GM18507 (cell line): ENCODE measurements at places on chromosomes 5 and 9.
A peak's percentile ranks its signal among the peaks of the same experiment; 100 is the strongest.

- DNase-seq = peak; percentile 69
Measured at GRCh38 chr9:93058355-93059010, at the start of gene SUSD3. Gene SUSD3 (plus strand): TSS chr9:93058701. CDS start chr9:93058743, 42 bp downstream.

DNA sequence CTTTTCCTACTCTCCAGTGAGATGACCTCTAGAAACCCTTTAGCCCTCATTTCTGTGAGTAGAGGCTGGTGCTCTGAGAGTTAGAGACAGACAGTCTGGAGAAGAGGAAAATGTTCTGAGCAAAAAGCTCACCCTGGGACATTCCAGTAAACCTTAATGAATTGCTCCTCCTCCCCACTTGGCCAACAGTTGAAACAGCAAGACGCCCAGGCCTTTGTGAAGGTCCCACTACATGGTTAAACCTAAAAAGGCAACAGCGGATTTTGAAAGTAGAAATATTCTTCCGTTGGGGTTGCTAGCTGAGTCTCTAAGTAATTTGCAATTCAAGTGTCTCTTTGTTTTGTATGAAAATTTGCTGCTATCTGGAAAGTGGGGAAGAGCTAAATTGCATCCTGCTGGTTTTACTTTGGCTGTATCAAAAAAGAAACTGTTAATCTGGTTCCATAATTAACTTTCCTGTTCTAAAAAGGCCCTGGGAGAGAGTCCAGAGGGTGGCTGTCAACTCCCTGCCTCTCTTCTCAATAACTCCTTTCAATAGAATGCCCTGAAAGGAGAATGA is 63.8 kb downstream of the ATP10B start:
- no peak for DNase-seq

DNA sequence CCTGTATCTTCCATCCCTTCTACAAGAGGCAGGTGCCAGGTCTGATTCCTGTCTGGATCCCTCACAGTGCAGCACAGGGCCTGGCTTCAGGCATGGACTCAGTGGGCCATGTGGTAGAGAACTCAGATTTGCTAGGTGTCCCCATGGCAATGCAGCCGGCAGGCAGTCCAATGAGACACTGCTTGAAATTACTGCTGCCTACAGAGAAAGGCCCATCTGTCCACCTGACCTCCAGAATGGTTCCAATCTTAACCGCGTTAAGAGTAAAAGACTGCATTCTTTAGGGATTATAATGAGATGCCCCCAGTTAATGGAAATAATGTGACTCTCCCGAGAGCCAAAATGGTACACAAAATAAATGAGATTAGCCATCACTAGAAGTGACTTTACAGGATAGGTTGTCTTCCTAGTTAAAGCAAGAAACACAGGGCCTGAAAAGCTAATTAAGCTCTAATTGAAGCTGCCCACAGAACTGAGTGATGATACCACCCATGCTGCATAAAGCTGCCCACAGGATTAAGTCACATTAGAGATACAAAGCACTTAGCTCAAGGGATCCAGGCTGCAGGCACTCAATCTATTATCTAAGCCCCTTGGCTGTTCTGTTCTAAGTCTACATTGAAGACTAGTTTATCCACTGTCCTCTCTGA is 11.4 kb downstream of the FAM193B start:
- DNase-seq = no peak

DNA sequence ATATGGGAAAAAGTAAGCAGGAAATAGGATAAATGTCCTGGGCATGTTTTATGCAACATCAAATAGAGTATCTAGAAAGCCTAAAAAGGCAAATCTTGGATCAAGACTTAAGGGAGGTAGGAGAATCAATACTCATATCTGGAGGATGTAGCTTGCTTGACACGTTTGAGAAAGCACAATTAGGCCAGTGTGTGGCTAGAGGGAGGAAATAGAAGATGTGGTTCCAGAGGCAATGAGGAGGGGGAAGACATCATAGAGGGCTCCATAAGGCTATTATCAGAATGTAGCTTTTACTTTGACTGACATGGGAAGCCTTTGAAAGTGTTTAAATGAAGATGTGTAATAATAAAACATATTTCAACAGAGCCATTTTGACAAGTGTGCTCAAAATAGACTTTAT is 200.7 kb upstream of the CDH12 start:
- no peak for DNase-seq

GRCh38 chr5:174056064-174056847 is 10.8 kb downstream of the NSG2 start:
- DNase-seq = no peak

- DNase-seq = no peak
Measured at GRCh38 chr5:165877475-165877874, 2372.1 kb downstream of the MAT2B start.

DNA sequence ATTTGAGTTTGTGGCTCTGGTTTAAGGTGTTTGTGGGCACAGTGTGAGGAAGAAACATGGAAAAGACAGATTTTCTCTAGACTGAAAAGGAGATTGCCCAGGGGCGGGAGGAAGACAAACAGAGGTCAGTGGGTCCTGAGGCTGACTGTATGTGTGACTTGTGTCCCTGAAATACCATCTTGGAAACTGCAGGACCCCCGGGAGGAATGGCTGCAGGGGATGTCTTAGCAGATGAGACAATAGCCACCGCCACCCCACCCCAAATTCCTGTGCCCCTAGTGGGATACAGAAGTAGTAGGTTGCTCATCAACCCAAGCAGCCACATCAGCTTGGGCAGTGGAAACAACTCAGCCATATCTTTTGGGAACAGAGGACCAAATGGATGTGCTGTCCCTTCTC is 1.7 kb upstream of the PSAT1 start:
- DNase-seq = no peak

- no peak for DNase-seq
Measured at GRCh38 chr5:177429248-177430040, 3.0 kb downstream of the GRK6 start.

DNA sequence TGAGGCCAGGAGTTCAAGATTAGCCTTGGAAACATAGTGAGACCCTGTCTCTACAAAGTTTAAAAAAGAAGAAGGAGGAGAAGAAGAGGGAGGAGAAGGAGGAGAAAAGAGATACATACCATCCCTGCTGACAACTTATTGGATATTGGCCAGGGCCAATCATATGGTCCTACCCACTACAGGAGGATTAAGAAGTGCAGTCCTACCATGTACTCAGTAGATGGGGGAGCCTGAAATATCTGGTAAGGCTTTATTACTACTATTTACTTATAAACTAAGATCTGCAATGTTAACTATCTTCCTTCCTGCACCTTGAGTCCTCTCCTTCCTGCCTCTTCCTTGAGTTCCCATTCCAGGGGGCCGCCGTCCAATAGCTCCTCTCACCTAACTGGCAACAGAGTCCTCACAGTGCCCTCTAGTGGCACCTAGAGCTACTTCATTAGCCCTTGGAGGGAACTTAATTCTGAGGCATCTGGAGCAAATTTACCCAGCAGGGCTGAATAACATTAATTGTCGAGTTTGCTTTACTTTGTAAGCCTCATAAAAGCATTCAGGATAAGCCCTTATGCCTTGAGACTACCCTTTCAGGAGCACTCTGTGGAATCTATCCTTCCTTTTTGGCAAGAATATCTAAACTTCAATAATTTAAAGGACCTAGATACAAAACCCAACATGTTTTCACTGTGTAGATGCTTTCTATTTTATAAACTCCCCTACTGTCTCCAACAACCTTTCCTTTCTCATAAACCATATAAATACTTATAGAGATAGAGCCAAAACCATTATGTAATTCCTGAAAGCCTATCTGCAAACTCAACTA is 39.1 kb upstream of the RANBP6 start:
- DNase-seq = no peak

DNA sequence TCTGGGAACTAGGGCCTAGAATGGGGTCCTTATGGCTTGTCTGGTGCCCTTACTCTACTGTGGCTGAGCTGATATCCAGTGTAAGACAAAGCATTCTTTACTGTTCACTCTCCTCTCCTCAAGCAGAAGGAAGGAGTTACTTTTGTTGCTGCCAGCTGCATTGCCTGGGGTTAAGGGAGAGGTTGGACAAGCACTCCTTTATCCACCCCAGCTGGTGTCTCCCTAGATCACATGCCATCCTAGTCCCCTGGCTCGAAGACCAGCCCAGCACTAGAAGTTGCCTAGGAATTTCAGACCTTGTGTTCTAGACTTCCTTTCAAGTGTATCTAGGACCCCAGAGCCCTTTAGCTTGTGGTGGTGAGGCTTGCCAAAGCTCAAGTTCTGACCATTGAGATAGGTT is 1051.5 kb upstream of the C9orf72 start:
- DNase-seq = no peak

DNA sequence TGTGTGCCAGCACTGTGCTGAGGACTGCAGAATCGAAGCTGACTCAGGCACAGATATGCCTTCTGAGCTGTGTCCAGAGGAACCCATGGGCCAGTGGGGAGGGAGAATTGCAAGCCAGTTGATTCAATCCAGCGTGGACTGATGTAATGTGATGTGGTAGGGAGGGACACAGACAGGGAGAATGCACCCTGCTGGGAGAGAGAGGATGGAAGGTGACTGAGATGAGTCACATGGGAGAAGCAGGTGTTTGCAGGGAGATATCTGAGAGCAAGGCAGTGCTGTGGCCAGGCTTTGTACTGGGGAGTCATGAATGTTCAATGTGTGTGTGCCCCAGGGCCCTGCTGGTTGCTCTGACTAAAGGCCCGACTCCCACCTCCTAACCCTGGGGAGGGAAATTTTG is 75.7 kb downstream of the IRX1 start:
- no peak for DNase-seq

DNA sequence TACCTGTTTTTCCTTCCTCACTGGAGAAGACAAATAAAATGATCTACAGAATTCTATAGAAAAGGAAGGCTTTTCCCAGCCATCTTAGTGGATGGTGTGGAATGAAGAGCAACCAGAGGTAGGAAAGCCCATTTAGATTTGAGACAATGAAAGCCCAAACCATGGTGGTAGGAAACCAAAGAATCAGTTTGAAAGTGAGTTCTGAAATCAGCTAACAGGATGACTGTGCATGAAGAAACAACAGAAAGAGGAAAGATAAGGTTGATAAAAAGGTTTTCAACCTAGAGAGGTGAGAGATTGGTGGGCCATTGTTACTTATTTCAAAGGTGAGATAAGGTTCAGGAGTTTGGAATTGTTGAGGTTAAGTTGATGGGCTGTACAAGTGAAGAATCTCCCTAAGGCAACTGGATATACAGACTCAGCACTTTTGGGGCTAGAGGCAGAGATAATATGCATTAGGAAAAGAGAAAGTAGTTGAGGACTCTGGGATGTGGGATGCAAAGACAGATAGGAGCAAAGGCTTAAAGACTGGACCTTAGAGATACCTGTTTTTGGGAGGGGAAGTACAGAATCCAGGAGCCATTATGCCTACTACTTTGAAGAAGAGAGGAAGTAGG is 2.4 kb downstream of the CHMP5 start:
- DNase-seq = no peak

GRCh38 chr9:99563364-99563763 is 258.3 kb upstream of the NR4A3 start:
- no peak for DNase-seq

DNA sequence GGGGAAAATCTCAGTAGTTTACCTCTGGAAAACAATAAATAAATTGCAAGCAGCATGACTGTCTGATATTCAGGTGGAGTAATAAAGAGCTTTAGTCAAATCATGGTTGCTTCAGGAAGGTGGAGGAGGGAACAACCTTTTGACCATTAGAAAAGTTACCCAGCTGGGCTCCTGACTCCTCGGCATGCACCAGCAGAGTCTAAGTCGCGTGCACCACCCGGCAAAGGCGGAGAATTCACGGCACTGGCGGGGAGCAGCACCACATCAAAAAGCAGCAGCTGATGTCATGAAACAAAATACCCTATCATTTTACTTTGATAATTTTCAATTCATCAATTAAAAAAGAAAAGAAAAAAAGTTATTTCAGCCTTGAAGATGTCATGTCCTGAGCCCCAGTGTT is 34.6 kb downstream of the EBF1 start:
- no peak for DNase-seq

GRCh38 chr5:140251527-140251973 is 51.4 kb downstream of the PFDN1 start:
- no peak for DNase-seq

- no peak for DNase-seq
Measured at GRCh38 chr9:134127065-134127580, 8.8 kb upstream of the WDR5 start.
